ENCODE measurements at places on chromosomes 7 and 10.
A peak's percentile ranks its signal among the peaks of the same experiment; 100 is the strongest.

GRCh38 chr10:51300617-51301304 is 226.5 kb downstream of the PRKG1 start:
- no peak for DNase-seq

DNA sequence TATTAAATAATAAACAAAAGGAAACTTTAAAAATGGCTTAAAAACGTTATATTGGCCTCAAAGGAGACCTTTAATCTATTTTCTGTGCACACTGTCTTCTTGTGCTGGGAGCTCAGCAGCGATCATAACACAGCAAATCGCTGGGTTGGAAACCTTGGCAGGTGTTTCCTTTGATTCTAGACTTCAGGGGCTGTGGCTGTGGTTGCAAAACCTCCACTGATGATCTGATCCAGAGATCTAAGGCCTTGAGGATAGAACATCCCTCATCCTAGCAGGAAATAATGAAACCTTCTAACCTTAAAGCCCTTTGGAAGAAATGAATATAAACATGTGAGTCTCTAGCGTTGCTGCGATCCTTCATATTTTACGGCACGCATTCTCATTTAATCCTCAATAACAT is 29.8 kb downstream of the CDHR3 start:
- DNase-seq: no peak

DNA sequence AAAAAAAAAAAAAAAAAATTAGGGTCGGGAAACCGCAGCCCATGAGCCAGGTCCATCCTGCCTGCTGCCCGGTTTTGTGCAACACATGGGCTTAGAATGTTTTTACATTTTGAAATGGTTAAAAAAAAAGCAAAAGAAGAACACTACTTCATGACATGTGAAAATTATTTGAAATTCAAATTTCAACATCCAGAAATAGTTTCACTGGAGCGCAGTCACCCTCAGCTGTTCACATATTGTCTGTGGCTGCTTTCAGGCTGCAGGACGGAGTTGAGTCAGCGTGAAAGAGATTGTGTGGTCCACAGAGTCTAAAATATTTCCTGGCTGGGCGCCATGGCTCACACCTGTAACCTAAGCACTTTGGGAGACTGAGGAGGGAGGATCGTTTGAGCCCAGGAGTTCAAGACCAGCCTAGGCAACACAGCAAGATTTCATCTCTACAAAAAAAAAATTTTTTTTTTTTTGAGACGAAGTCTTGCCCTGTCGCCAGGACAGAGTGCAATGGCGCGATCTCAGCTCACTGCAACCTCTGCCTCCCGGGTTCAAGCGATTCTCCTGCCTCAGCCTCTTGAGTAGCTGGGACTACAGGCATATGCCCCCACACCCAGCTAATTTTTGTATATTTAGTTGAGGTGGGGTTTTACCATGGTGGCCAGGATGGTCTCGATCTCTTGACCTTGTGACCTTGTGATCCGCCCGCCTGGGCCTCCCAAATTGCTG is 63.9 kb upstream of the ECHDC3 start:
- DNase-seq: peak; percentile 99

- no peak for DNase-seq
These were observed 254.3 kb upstream of the NPVF start for GRCh38 chr7:25482631-25483030.

DNA sequence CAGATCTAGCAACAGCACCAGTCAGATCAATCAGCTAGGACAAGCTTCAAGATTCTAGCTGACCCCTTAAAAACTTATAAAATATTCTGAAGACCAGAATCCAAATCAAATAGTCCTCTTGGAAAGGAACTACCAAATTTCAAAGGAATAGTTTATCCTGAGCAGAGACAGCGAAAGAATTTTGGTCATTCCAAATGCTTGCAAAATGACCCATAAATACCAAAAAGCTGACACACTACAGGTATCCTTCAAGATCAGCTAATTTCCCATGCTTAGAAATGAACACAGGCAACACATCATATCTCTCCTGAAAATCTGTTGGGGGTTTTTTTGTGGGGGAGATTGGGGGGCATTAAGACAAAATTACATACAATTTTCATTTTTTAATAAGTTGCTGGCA is 78.8 kb downstream of the PDSS1 start:
- DNase-seq: no peak
